ENCODE measurements at places on chromosomes 7 and 10.

GRCh38 chr10:104300002-104300735 lies 31.2 kb downstream of the GSTO2 start:
- no peak for DNase-seq

DNA sequence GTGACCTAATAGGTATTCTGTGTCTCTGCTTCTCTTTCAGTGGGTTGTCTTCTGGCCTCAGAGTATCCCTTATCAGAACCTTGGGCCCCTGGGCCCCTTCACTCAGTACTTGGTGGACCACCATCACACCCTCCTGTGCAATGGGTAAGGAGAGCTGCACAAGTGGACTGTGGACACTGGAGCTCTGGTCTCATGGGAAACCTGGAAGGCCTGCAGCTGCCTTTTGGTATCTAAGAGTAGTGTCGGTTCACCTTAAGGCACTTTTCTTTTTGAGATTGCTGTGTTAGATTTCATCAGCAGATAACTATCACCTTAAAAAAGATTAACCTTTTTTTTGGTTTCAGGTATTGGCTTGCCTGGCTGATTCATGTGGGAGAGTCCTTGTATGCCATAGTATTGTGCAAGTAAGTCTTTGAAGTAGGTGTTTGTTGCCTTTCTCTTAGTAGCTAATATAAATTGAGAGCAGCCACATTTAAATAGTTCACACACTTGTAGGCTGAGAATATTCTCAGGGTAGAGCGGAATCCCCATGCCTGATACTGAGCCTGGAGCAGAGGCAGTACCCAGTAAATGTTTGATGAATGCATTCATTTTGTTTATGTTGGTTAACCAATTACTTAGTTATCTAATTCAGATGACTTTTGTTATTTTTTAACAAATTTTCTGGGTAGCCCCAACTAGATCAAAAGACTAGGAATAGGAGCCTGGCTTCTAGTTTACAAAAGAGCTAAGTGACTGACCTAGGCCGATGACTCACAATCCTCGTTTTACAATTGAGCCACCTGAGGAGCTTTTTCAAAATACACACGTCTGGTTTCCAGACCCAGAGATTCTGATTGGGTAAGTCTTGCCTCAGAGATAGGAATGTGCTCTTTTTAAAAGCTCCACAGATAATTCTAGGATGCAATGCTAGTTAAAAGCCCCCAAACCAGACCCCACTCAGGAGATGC lies 3.6 kb downstream of the TMEM254 start:
- DNase-seq: no peak

GRCh38 chr10:45249978-45250693 lies 65.3 kb downstream of the OR13A1 start:
- no peak for DNase-seq

DNA sequence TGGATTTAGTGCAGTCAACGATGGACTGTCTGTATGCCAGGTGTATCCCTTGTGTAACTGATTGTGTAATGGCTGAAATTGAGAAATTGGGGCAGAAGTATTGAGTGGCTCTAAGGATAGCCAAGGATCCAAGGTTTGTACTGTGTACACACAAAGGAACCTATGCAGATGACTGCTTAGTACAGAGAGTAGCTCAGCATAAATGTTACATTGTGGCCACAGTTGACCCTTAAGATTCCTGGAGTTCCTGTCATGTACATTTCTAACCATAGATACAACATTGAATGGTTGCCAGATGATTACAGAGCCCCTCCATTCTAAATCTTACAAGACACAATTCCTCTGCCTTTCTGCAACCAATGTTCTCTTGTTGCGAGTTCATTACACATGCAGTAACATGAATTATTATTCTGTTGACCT lies 25.3 kb downstream of the CCDC126 start:
- no peak for DNase-seq

DNA sequence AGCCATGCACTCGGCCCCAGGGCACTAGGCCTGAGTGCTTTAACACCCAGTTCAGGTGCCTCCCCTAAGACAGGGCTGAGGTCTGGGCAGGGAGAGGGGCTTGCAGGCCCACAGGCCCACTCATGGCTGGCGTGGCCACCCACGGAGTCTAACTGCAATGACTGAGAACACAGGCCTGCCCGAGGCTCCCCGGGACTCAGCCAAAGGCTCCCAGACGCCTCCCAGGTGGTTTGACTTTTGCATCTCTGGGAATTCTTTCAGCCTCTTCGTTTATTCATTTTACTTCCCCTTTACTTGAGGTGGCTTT lies 37.3 kb downstream of the PTPRN2 start:
- no peak for DNase-seq

GRCh38 chr10:97494151-97494550 lies 4.1 kb downstream of the MMS19 start:
- DNase-seq: no peak

GRCh38 chr10:102322914-102323313 lies 72.6 kb upstream of the NFKB2 start:
- no peak for DNase-seq

- no peak for DNase-seq
Measured at GRCh38 chr10:122435212-122435827, 19.1 kb upstream of the ARMS2 start.

- DNase-seq: no peak
Measured at GRCh38 chr10:132442636-132443035, 45.6 kb downstream of the PWWP2B start.

GRCh38 chr7:139720705-139721231 lies 57.0 kb downstream of the HIPK2 start:
- DNase-seq: no peak

DNA sequence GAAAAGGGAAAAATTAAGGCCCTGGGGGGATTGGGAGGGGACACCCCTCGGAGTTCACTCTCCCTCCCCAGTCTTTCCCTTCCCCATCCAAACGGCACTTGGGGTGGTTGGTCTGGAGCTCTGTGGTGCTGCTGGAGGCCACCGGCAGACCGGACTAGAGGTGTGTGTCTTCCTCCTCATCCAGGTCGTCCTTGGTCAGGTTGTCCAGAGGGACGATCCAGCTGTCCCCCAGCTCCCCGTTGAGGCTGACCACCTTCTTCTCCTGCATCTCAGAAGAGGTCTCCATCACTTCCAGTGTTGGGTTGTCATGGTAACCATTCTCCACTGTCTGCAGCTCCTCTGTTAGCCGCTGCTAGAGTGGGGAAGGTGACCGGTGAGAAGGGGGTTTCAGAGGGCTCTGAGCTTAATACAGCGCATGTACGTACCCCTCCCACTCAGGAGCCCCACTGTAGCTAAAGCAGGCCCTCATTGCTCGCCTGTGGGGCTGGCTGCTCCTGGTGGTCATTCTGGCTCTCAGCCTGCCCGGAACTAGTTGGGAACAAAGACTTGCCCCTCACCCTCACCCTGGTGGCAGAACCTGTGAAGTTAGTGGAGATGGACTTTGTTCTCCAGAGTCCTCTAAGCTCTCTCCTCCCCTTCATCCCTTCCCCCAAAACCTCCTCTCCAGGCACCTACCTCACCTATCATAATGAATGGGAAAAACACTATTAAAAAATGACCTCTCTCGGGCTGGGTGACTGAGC lies 52.1 kb downstream of the PODXL start:
- DNase-seq: no peak

GRCh38 chr10:90193240-90193985 lies 492.0 kb downstream of the KIF20B start:
- DNase-seq: no peak

DNA sequence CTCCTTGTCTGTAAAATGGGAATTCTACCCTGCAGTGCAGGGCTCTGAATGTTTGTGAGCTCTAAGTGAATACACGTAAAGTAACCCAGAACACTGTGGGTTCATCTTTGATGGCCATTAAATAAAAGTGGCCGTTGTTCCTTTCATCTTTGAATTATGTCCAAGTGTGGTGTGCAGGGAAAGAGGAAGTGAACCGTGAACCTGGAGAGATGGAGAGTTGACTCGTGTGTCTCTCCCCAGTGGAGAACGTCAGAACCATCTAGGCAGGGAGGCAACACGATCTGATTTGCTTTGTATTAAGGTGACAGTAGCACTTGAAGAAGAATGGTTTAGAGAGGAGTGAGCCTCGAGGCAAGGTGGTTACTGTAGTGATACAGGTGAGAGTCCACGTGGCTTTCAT lies 93.5 kb upstream of the GJD4 start:
- DNase-seq: no peak

- peak; percentile 30 for DNase-seq
Measured at GRCh38 chr7:155860840-155861479, 48.7 kb upstream of the SHH start.

- no peak for DNase-seq
Measured at GRCh38 chr7:3918576-3918975, 617.5 kb downstream of the SDK1 start.

DNA sequence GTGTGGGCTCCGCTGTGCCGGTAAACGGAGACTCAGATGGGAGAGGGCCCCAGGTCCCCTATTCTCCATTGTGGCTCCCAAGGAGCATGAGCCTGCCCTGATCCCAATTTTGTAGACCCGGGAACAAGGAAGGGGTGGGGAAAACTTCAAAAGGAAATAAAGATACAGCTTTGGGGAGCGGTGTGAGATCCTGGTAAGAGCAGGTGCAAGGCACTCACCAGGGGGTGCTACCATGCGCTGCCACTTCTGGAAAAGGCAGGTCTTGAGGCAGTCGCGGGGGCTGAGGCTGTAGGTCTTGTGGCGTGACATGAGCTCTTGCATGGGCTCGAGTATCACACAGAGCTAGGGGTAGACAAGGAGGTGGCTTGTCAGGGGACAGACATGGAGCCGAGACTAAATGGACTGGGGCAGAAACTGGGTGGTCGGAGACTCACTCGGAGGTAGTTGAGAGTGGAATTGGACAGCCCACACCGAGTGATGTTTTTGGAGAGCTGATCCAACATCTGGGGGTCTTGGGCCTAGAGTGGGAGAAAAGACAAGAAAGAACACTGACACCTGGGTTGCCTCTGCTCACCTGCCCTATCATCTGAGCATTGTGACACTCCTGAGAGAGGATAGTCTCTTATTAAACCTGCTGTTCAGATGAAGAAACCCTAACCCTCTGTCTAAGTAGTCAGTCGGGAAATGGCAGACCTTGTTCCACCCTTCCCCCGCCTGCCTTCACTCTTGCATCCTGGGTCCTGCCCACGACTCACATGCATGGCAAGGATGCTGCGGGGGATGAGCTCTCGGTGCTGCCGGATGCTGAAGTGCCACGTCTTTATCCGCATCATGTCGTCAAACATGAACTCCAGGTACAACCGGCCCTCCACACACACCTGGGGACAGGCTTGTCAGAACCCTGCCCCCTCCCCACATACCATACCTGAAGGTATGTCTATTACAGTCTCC lies 10.7 kb downstream of the LDB1 start:
- no peak for DNase-seq

GRCh38 chr10:131004276-131004675 lies 307.2 kb downstream of the TCERG1L start:
- DNase-seq: no peak

DNA sequence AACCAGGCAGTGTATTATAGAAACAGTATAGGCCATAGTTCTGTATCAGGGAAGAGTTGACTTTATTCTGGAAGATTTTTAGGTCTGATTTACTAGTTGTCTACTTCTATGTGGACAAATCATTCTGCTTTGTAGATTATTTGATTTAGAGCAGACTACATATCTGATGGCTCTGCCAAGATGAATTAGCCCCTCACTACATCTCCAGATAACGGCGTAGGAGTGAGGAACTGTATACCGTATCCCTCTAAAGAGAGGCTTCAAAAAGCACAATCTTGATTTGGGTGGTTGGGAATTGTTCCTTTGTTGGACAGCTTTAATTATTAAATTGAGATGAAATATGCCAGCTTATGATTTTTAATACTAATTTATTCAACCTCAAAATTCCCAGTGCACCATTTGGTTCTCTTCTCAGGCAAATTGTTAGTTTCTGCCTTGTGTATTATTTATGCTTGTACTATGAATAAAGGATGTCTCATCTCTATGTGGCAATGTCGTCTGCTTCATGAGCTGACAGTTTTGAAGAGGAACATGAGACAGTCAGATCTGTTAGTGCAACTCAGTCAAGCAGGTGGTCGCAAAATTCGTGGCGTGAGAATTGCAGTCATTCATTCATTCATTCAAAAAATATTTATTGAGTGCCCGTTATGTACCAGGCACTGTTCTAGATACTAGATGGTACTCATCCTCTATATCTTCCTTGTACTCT lies 422.8 kb downstream of the EXOC4 start:
- DNase-seq: no peak

- no peak for DNase-seq
Measured at GRCh38 chr10:15227611-15228372, 59.3 kb upstream of the NMT2 start.

- DNase-seq: no peak
Measured at GRCh38 chr10:4073912-4074311, 288.9 kb upstream of the KLF6 start.

DNA sequence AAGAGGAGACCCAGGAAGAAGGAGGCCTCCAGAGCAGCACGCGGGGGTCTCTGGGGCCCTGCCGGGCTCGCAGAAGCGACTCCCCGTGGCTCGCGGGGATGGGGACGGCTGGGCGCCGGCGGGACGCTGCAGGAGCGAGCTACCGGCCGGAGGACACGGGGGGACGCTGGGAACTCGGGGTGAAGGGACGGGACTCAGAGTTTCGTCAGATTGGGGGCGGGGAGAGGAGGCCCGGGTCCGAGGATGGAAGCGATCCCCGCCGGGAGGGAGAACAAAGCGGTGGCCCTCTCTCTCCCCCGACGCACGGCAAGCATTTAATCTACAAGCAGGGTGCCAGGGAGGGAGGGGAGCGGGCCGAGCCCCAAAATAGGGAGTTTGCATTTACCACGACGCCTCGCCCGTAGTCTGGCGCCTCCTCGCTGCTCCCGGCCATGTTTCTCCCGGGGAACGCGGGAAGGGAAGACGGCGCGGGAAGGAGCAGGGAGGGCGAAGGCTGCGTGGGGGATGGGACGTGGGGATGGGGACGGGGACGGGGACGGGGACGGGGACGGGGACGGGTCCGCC lies at the start of gene PRTFDC1:
Gene PRTFDC1, minus strand, starts transcription at position 464 of the 564 bp plus-strand sequence. Its CDS starts 31 bp downstream, at position 433.
- DNase-seq: no peak

DNA sequence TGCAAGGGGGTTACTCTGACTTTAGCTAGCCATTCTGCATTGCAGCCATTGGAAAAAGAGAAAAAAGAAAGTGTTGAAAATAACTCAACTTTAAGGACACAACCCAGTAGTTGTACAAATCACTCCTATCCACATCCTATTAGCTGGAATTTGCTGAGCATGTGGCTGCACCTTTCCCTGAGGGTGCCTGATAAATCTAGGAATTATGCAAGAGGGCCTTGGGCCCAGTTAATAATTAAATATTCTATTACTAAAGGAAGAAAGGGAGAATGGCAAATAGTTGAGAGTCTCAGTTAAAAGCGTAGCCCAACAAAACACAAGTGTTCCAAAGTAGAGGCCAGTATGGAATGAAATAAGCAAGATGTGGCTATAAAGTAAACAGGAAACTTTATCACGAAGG lies 200.9 kb upstream of the CNTNAP2 start:
- DNase-seq: no peak

DNA sequence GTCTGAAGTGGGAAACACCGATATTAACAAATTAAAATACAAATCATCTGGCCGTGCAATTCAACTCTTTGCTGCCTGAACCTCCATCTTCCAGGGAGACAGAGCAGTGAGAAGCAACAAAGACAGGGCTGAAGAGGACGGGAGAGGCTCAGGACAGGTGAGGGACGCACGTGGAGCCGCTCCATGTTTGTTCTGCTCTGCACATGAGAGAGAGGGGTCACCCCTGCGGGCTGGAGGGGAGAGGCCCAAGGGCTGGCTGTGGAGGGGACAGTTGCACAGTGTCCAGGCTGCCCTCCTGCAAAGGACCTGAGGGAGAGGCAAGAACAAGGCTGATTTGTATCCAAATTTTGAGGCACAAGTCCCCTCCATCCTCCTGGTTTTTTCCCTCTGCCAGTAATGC lies 41.7 kb downstream of the COBL start:
- no peak for DNase-seq
